COR-L47 (cell line): ENCODE measurements at places on chromosomes 5 and 9.

DNA sequence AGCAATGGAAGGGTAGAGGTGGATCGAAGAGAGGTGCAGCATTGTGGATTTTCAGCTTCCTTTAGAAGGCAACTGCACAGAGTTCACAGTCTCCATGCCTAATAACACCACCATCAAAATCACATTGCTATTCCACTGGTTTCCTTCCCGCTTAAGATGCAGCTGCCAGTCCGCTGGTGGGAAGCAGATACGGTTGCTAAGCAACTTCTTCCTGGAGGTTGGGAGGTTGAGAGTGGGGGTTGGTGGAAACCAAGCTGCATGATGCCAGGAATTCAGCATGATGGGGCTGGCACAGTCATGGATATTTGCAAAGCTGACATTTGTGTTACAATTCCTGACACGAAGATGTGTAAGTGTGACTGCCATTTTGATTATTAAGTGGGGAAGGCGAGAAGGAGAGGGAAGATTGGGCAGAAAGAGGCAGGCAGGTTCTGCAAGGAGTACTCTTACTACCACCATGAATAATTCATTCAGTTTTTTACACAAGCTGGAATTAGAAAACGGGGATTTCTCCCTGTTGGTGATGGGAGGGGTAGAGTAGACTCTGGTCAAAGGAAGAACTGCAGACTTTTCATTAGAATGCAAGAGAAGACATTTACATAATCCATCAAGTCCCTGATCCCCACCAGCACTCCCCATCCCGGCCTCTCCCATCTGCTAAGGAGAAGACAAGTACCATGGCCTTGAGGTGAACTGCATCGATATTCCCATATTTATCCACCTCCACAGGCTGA, 87.5 kb downstream of the GLDC start:
- no peak for DNase-seq

DNA sequence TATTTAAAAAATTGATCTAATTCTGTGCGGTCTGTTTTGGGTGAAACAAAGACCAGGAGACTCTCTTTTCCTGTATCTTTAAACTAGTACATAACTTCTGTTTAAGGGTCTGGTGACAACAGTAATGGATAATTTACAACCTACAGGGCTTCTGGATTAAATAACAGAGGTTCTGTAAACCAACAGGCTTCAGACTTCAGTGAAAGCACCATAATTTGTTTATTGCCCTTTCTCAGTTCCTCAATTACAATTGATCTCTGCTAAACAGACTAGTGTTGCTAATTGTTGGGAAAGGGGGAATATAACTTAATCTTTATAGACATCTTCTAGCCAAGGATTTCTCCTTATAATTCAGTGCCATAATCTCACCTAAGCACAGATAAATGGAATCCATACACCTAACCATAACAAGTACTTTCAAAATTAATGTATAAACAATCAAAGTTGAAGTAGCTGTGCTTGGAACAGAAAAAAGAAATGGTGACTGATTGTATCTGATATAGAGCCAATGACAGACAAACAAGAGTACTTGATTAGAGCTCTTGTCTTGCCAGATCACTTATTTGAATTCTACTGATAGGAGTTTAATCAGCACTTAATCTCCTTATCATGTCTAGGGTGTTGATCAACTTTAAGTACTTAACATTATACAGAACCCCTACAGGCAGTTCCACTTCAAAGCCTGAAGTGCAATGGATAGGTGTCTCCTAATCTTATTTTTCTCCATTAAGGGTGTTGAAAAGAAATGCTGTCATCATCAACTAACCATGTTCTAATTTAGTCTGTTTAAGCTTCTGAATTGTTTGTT, 536.0 kb downstream of the NR2F1-AS1 start:
- no peak for DNase-seq

GRCh38 chr9:93365427-93366118, 85.9 kb upstream of the FAM120A start:
- DNase-seq, result no peak

- DNase-seq, result no peak
These were observed 96.8 kb downstream of the ANKRD18B start for GRCh38 chr9:33620738-33621439.

DNA sequence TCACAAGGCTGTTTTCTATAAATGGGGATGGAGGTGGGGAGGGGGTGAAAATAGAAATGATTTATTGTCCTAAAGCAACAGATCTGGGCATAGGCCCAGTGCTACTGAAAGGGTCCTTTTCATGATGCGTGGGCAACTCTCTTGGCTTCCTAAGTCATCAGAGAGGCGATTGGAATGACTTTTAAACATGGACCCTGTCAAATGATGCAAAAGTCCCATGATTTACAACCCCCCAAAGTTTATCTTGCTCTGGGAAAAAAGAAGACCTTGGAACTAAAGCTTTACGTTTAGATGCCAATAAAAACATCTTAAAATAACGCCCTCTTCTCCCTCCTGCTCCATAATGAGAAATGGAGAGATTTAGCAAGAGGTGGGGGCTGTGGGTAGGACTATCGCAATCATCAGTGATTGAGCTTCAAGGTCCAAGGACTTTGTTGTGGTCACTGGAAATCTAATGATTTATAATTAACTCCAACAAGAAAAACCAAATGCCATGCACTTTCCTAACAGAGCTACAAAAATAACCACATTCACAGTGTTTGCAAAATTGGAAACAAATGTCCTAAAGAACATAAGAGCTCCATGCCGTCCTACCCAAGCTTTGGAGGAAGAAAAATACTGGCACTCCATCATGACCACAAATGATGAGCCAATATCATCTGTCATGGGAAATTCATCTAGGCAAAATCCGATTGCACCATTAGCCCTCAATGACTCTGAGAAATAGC, 167.5 kb upstream of the CLINT1 start:
- no peak for DNase-seq

GRCh38 chr9:105357937-105358336, 89.9 kb upstream of the FSD1L start:
- DNase-seq, result no peak

GRCh38 chr5:151662805-151663204, 23.9 kb downstream of the SPARC start:
- no peak for DNase-seq

DNA sequence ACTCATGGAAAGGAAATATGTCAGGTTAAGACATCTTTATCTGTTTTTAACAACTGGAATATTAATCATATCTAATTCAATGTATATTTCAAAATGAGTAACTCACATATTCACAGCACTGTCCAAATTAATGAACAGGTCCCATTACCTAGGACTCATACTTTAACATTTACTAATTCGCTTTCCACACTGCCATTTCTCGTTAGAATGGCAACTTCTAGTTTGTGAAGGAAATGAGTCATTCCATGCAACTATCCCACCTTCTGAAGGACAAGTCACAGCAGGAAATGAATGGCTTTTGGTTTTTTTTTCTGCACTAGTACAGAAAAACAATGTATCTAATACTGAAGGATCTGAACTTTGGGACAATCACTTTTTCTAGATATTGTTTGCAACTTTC, 24.6 kb upstream of the IFNK start:
- no peak for DNase-seq

DNA sequence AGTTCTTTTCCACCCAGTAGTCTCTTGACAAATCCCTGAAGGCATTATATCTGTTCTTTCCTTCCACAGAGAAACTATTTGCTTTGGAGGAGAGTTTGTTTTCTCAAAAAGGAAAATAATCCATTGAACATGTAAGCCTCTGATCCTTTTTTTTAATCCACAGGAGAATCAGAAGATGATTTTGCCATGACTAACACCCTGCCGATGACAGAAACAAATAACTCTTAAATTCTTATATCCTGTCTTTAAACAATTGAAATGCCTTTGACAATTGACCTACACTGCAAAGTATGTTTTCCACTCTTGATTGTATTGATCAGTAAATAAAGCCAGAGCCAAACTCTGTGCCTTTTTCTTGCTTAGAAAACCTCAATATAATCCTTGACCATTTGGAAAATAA, 666.4 kb upstream of the CTNND2 start:
- DNase-seq, result no peak

GRCh38 chr5:59001154-59001553, 418.3 kb downstream of the RAB3C start:
- no peak for DNase-seq

DNA sequence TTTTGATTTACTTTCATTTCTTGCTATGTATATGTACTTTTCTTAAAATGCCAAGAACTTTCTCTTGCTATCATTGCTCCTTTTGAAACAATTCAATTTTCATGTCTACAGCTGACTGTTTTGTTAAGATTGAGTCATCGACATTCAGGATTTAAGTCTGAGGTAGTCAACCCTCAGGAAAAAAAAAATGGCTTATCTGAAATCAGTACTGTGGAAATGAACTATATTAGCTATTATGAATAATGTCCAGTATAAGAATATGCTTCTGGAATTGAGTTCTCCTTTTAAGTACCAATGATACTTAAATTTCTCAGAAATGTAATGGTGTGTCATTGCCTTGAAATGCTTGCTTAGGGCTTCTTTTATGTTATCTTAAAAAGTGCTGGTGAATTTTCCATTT, 37.9 kb downstream of the TNFAIP8 start:
- no peak for DNase-seq

GRCh38 chr5:173090639-173091038, 34.5 kb downstream of the CREBRF start:
- no peak for DNase-seq

- no peak for DNase-seq
These were observed 22.8 kb downstream of the ITK start for GRCh38 chr5:157203417-157203816.

- peak; percentile 52 for DNase-seq
These were observed 30.4 kb upstream of the LTC4S start for GRCh38 chr5:179763215-179763945.

- DNase-seq, result no peak
These were observed 109.2 kb downstream of the PSAT1 start for GRCh38 chr9:78406146-78406545.

DNA sequence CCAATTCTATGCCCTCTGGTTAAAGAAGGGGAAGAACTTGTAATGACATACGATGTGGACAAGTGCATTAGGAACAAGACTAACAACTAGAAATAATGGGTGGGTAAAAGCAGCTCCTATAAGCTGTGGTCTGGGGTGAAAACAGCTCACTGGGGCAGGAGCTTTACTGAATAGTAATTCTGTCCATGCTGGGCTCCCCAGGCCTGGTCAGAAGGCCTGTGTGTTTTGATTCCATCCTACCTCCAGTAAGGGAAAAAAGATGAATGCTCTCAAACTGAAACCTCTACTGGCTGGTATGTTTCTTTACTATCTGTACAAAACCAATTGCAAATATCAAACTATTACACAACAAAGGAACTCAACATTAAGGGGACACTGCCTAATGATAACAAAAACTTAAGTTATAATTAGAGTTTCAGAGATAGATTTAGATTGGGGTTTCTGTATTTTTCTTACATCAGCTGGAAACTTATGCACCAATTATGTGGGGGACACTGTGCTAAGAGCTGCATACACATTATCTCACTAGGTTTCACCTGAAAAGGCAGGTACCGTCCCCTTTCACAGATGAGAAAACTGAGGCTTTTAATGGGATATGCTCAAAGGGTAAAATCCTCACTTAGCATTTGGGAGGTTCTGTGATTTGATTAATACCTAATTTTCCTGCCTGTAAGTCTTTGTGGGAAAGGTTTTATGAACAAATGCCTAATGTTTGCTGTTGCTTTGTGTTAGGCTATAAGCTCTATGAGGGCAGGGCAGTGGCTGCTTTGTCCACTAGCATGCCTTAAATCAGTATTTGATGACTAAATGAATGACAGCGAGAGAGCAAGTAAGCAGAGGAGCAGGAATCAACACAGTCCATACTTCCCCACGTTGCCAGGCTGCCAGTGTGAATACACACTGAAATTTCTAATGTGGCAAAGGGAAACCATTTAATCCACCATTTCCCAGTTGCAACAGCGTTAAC, 53.6 kb downstream of the ELL2 start:
- no peak for DNase-seq

GRCh38 chr5:151624476-151624875, 33.3 kb upstream of the FAT2 start:
- DNase-seq, result no peak

- no peak for DNase-seq
These were observed 666.7 kb downstream of the LRRC70 start for GRCh38 chr5:63245271-63245670.

DNA sequence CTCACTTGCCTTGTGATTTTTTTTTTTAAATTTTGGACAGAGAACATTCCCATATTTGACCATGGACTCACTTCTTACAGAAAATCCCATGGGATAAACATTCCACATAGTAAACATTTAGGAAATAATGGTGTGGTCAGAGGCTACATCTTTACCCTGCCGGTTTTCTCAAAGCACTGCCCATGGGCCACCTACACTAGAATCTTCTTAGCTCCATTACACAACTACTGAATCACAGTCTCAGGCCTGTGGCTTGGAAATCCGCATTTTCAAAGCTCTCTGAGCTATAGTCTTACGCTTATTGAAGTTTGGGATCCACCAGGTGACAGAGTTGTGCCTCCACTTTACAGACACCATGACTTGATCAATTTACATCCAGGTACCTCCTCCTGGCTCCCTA, 39.4 kb downstream of the ALG2 start:
- DNase-seq, result no peak

DNA sequence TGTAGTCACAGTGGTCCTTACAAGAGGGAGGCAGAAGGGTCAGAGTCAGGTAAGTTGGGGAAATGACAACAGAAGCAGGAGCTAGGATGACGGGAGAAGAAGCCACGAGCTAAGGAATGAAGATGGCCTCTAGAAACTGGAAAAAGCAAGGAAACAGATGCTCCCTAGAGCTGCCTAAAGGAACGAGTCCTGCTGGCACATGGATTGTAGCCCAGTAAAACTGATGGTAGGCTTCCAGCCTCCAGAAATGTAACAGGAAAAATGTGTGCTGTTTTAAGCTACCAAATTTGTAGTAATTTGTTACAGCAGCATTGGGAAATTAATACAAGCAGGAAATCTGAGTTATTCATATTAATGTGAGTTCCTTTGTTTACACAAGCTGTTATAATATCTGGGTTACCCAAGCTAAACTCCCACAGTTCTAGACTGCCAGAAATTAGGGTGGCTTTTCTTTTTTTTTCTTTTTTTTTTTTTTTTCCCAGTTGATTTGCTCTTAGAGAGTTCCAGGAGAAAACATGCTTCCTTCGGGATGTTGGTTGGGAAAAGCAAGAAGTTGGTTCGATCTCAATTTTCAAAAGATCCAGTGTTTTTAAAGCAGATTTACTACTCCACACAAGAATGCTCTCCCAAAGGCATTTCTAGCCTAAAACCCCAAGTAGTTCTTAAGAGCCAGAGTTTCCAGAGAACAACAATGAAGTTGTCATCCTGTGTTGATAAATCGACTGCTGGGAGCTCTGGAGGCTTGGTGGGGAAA, 400.0 kb upstream of the SLC24A2 start:
- DNase-seq, result no peak

- DNase-seq, result peak; percentile 44
These were observed 50.6 kb downstream of the SIL1 start for GRCh38 chr5:139147483-139148087.

GRCh38 chr9:3746296-3747275, 220.8 kb upstream of the RFX3 start:
- no peak for DNase-seq

- DNase-seq, result no peak
These were observed 96.4 kb upstream of the EDIL3 start for GRCh38 chr5:84480873-84481637.
